ENCODE measurements at places on chromosomes 12 and 14.
A peak's percentile ranks its signal among the peaks of the same experiment; 100 is the strongest.

- DNase-seq, result no peak
Measured at GRCh38 chr12:118970856-118971255, 10.5 kb upstream of the SRRM4 start.

- no peak for DNase-seq
Measured at GRCh38 chr14:104393199-104393897, 186.2 kb upstream of the C14orf180 start.

DNA sequence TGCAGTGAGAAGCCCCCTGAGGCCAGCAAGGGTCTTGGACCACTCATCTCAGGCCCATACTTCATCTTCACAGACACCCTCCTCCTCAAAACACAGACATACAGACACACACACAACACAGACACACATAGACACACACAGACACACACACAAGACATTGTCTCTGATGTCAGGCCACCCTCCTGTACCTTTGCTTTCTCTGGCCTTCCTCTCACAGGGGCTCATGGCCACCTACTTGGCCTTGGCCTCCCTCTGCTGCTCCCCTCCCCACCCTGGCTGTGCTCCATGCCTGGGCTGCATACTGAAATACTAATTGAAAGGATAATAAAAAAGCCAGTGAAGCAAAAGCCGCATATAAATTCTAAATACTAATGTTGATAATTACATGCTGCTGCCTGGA lies 1.6 kb upstream of the SYNDIG1L start:
- DNase-seq, result no peak

DNA sequence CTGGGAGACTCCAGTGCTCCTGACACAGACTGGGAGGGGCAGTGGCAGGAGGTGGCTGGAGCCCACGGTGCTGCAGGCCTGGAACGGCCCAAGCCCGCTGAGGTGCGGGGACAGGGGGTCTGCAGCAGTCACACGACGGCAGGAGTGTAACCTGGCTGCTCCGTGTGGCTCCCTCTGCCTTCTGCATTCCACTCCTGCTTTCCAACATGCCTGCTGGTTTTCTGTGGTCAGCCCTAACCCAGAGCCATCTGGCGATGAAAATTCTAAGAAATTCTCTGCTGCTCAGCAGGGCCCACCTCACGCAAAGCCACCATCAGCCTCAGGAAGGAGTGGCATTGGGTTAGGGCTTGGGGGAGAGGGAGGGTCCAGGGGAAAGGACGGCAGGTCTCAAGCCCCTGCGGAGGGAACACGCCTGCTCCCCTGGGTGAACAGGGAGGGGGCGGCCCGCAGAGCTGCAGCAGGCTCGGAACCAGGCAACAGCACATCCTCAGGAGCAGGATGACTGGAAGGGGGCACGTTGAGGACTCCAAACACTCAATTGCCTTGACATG lies 5.0 kb upstream of the FBRSL1 start:
- DNase-seq, result no peak

DNA sequence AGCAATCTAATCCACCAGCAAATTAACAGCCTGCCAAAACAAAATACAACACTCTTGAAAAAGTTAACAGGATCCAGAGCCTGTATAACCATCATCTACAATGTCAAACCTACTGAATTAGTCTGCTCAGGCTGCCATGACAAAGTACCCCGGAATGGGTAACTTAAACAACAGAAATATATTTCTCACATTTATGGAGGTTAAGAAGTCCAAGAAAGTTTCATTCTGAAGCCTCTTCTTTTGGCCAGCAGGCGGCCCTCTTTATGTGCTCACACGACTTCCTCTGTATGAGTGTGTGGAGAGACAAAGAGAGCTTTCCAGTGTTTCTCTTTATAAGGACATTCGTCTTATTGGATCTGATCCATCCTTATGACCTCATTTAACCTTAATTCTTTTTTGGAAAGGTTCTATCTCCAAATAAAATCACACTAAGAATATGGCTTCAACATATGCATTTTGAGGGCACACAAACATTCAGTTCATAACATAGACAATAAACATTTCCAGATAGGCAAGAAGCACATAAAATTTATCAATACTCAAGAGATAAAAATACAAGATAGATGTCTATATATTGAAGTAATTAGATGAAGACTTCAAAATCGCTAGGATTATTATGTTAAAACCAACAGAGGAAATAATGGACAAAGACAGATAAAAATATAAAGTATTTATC lies 5.9 kb upstream of the RERG start:
- peak; percentile 50 for DNase-seq

DNA sequence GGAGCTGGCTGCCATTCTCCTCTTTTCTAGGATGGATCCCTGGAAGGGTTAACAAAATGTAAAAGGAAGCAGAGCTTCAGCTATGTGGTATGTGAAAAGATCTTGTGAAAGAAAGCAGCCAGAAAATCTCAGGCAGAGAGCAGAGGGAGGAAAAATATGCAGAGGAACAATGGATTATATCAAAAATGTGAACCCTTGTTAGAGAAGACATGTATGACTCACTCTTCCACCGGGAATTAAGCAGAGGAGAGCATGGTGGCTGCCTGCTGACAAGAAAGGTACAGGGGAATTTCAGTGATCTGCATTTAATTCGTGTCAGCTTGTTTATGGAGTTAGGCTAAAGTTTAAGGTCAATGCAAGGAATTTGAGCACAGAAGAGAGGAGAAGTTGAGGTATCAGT lies 46.3 kb downstream of the KCNA1 start:
- no peak for DNase-seq

DNA sequence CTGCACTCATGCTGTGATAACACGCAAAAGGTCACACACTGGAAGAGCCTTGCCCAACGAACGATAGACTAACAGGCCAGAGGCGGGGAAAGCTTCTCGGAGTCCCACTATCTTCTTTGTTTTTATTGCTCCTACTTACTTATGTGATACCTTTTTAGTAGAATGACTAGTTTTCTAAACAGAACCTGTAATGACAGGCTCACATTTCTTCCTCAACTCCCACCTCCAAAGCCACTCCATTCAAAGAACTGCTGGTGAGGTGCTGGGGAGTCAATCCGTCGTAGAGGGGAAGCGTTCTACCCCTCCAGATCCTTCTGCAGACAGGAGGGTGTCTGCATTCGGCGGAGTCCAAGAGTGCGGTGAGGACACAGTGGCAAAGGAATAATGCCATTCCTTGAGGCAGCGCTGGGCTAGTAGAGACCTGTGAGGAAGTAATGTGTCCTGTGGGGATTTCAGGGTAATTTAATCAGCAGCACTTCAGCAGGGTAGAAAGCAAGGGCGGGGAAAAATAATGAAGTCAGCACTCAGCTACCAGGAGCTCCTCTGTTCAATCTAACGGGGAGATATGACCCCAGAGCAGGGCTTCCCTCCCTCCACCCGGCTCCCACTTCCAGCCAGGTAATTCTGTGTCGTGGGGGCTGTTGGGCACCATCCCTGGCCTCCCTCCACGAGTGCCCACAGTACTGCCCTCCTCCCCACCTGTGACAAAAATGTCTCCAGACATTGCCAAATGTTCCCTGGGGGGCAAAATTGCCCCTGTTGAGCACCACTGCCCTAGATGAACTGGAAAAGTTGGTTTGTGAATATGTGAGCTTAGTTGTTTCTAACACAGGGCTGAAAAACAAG lies 25.2 kb downstream of the SPRING1 start:
- no peak for DNase-seq

- peak; percentile 79 for DNase-seq
Measured at GRCh38 chr12:123085730-123086487, 65.0 kb downstream of the PITPNM2 start.

DNA sequence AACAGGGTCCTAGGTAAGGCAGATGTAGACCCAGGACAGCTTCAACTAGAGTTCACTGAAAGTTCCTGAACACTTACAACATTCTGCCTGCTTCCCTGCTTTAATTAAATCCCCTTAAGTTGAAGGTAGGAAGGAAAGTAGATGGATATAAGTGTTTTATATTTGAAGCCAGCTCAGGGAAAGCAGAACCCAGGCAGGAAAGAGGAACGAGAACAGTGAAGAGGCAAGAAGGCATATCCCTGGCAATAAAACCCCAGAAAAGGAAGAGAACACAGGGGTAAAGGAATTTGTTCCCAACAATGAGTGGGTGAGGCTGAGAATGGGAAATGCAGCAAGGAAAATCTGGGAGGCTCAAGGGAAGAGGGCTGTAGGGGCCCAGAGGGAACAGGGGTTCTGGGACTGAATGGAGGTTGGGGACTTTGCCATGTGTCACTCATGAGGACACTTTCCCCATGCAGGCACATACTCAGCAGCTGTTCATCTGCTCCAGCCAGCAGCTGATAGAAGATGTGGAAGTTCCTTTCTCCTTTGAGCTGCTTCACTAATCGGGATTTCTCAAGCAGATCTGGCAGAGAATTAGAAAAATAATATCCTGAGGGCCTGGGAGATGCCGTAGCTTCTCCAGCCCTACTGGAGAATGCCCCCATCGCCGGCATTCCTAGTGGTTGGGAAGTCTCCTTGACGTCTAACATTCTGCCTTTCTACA lies 3.7 kb downstream of the MYO1A start:
- DNase-seq, result no peak

- no peak for DNase-seq
Measured at GRCh38 chr12:19639781-19640415, 200.6 kb downstream of the AEBP2 start.

DNA sequence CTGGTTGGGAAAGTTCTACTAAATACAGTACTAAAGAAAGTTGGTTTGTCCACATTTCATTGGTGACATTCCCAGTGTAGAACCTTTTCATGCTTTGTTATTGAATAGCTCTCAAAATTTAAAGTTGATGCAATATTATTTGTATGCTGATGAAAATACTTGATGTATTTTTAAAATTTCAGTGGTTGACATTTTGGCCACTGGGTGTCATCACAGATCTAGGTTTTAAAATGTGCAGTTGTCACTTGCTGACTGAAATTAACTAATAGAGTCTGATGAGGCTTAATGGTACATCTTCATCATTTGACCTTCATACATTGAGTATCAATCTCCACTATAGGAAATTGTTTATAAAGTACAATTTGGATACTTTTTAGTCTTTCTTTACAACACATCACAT lies 37.1 kb downstream of the CMAS start:
- peak; percentile 47 for DNase-seq

DNA sequence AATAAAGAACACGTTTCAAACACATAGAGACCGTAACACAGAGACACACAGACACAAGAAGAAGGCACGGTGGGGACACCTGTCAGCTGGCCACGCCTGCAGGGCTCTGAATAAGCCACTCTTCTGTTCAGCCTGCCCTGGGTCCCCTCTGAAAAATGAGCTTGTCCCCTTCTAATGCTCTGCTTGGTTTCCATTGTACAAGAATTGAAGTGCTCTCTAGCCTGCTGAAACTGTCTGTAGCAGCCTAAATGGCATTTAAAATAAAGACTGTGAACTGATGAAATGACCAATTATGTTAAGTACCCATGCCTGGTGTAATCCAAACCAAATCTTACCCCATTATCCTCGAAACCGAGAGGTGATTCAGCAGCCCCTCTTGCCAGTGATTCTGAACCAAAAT lies 139.8 kb downstream of the FOXN3 start:
- no peak for DNase-seq

DNA sequence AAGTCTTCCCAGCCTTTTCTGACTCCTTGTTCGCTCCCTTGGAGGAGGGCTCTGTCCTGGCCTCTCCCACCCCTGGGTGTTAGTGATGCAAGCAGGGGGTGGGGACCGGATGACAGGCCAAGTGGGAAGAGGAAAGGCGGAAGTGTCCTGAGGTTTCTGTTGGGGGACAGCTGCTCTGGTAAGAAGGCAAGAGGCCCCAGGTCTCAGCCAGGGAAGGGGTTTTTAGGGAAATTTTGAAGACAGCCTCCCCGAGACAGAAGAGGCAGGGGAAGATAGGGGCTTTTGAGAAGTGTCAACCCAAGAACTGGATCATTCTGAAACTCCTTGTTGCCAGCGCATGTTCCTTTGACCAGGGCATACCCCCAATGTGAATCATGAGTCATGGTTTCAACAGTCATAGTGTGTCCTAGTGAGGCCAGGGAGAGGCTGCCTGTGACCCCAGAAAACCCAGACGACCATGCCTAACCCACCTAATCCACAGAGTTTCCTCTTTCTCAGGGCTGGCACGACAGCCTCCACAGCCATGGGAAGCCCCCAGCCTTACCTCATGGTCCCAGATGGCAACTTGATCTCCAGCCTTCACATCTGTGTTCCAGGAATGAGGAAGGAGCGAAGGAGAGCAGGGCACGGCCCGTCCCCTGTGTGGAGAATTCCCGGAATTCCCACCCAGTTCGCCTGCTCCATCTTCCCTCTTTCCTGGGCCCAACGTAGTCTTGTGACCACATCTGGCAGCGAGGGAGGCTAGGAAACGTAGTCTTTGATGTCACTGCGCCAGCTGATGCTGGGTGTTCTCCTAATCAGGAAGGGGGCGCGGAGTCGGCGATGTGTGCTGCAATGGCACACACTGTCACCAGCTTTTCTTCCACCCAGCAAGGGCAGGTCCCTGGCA lies 4.9 kb upstream of the GPR132 start:
- DNase-seq, result no peak

- peak; percentile 67 for DNase-seq
Measured at GRCh38 chr12:15772405-15773018, 16.7 kb downstream of the EPS8 start.

DNA sequence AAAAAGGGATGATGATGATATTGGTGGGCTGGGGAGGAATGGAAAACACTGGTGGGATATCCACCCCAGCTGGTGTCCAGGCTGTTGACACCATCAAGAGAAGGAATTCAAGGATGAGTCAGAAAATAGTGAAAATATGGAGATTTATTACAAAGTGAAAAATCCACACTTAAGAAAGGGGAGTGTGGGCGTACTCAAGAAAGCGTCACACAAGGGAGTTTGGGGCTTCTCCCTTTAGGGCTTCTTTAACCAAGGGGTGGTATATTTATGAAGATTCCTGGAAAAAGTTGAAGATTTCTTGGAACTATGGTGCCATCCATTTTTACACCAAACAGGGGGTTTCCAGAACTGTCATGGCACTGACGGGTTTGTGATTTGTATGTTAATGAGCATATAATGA lies 63.1 kb upstream of the ARID2 start:
- no peak for DNase-seq

DNA sequence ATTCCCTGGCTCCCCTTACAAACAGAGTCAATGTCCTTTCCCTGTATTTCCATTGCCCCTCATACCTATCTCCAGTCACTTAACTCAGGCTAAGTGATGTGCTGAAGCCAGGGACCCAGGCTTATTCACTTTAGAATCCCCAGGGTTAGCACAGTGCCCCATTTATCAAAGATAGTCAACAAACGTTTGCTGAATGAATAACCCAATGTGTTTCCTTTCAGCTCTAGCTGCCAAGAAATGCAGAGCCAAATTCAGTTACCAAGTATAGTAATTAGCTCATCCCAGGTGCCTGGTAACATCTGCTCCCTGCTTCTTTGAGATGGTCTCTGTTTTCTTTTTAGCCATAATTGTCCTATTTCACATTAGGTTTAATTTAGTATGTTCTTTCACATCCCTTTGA lies 189.5 kb downstream of the PHLDA1 start:
- DNase-seq, result no peak

Measured in LoVo (cell line).